T-helper 22 cell (primary cell): ENCODE measurements at places on chromosomes 12 and 14.
A peak's percentile ranks its signal among the peaks of the same experiment; 100 is the strongest.

DNA sequence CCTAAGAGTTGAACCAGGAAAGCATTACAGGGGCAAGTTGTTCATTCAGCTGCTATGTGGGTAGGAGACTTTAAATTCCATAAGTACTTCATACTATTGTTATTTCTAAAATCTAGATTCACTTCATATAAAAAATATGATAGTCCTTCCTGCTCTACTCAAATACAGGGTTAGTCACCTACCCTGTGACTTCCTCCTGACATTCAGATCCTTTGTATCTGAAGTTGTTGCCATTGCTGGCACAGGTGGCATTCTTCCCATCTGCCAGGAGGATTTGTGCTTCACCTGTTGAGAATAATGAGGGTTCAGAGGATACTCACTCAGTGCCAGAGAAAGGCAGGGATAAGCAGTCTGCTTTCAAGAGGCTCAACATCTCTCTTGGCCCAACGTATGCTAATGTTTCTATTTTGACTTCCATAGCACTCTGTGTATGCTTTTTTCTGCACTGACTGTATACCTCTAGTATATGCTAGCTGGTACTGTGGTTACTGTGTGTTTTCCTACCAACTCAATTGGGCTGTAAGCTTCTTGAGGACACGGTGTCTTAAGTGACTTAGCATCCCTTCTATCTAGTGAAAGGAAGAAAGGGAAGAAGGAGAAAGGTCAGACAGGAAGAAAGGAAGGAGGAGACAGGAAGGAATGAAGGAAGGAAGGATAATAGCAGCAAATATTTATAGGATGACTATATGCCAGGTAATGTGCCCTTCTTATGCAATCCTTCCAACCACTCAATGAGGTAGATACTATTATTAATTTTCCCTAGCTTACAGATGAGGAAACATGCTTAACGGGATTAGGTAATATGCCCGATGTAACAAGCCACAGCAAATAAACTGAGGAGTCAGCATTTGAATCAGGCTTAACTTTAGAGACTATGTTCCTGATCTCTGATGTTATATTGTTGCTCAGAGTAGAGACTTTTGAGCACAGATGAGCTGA, 38.5 kb upstream of the FGF6 start:
- no peak for DNase-seq

DNA sequence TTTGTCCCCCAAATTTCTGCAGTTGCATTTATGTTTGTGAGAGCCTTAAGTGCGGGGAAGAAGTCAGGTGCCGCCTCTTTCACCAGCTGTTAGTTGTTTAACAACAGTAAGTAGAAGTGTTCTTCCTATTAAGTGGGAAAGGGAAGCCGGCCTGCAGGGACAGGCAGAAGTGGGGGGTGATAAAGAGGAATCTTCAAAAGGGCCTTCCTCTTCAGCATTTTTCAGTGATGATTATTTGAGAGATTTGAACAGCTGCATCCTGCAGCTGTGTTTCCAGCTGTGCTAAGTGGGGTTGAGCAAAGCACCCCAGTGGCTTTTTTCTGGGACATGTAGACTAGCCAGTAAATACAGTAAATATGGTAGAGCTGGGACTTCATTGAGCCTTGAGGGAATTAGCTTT, 32.1 kb upstream of the SLC38A1 start:
- DNase-seq, result no peak

GRCh38 chr12:49342066-49342913, 4.4 kb upstream of the DNAJC22 start:
- DNase-seq, result peak; percentile 40

- DNase-seq, result peak; percentile 67
Observed at GRCh38 chr12:8032242-8033152, at the start of gene FOXJ2. Gene FOXJ2 (plus strand): TSS chr12:8032716. CDS start chr12:8039833, 7,117 bp downstream.

DNA sequence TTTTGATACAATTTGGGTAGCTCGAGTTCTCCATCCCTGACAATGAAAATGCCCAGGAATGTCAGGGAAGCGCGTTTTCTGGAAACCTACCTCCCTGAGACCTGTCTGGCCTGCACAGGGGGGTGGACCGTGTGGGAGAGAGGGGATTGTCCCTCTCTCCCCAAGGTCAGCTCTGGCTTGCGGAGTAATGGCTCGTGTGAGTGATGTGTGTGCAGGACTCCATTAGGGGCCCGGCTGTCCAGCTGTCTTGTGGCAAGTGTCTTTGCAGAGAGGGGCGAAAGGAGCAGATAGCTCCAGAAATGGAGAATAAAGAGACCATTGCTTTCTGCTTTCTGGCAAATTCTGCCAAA, 215.3 kb downstream of the CHST11 start:
- DNase-seq, result no peak
